ENCODE measurements at places on chromosomes 5 and 9. TPM values are rescaled to one million over a fixed set of nuclear protein-coding genes. Genes with fewer than 3 reads are reported as not detected.

Gene PTGES
- total RNA-seq: 17.2 TPM

Gene URM1
- total RNA-seq: 51.6 TPM

Gene AFAP1L1
- total RNA-seq: 4.3 TPM

Gene LRRTM2
- total RNA-seq: not detected

Gene CDKN2B
- 9.8 TPM for total RNA-seq

Gene UGT3A1
- not detected for total RNA-seq

Gene CDK9
- 102 TPM for total RNA-seq

Gene PCDHGB4
- not detected for total RNA-seq

Gene C5orf63
- 4.4 TPM for total RNA-seq

Gene EPB41L4B
- total RNA-seq: 8.1 TPM

Gene EIF4E1B
- 0.07 TPM for total RNA-seq

Gene OBP2B
- total RNA-seq: not detected

Gene HOMER1
- total RNA-seq: 21.4 TPM

Gene AP3S1
- total RNA-seq: 432 TPM

Gene NDST1
- total RNA-seq: 33.1 TPM

Gene DNAH5
- total RNA-seq: 0.37 TPM

DNA sequence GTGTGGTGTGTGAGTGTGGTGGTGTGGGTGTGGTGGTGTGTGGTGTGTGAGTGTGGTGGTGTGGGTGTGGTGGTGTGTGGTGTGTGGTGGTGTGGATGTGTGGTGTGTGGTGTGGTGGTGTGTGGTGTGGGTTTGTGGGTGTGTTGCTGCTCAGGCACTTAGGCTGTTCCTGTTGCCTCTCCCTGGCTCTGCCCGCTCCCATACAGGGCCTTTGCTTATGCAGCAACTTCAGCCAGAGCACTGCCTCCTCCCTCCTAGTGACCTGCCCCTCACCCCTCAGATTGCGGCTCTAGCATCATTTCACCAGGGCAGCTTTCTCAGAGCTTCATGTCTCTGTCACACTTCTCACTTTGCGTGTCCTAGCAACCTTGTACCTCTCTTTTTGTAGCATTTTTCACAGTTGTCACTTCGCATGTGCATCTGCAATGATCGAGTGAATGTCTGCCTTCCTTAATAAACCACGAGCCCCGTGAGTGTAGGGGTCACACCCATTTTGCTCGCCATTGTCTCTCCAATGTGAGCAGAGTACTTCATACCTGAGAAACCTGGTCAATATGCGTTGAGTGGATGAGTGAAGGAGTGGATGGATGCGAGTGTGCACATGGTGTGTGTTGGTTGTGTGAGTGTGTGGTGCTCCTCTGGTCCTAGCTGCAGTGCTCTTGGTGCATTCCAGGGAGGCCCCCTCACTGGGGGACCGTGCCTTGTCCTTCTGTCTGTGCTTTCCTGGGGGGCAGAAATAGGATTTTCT is 167.9 kb upstream of the PANK3 start:
- no peak for DNase-seq

DNA sequence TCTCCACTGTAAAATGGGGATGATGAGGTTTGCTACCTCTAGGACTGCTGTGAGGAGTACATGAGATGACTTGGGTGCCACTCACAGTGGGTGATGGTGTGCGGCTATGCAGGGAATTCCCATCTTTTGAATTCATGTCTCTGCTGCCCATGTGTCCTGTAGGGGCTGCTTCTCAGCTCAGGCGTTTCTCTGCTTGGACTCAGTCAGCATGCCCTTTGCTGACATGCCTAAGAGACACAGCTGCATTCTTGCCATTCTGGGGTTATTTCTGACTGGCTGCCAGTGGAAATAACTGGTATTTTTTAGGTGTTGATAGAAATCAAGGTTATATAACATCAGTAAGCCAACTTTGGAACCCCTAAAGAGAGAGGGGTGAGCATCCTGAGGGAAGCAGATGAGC is 24.3 kb upstream of the XPA start:
- DNase-seq: no peak

- DNase-seq: no peak
These were observed 640.2 kb downstream of the CCDC171 start for GRCh38 chr9:16193066-16193465.

GRCh38 chr5:155564541-155564940 is 551.0 kb downstream of the KIF4B start:
- DNase-seq: no peak

GRCh38 chr5:133995341-133995740 is 9.4 kb downstream of the VDAC1 start:
- DNase-seq: no peak

DNA sequence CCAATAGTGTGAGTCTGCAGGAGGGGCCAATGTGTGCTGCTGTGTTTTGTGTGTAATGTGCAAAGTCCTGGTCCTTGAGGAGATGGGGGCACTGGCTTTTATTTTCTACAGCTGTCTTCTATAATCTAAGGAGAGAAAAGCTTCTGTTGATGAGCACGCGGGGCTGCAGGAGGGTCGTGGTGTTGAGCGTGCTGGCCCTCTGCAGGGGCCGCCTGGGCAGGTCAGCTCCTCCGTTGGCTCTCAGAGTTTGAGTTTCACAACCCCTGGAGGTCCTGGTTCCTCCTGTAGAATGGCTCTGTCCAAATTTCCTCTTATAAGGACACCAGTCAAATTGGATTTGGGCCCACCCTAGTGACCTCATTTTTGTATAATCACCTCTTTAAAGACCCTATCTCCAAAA is 12.6 kb downstream of the OR2V1 start:
- DNase-seq: no peak

DNA sequence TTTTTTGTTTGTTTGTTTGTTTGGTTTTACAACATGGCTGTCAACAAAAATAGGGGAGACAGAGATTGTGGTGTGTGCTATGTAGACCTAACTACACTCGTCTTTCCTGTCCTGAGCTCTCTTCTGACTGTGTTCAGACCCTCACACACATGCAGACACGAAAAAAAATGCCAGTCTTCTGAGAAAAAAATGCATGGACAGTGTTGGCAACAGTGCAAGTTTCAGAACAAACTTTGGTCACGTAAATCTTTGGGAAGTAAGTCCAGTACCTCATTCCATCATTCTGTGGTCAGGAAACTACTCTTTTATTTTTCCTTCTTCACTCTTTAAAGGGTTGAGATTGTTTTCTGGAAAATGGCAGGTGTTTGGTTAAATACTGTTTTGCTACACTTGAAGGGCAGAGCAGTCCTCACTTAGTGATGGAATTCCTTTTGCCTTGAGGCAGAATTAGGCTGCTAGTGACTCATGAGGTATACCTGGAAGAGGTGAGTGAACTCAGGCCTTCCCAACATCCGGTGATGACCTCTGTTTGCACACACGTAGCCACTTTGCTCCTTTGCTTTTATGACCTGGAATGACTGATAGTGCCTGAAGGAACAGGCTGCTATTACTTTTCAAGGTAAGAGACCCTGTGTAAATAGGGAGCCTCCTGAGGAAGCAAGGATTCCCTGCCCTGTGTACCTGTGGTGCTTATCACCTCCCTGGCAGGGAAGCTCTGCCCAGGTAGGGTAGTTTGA is 81.6 kb upstream of the TNFAIP8 start:
- DNase-seq: peak; percentile 76

GRCh38 chr5:162268694-162269481 is 201.3 kb downstream of the GABRG2 start:
- no peak for DNase-seq

- no peak for DNase-seq
These were observed 24.6 kb downstream of the CSF2 start for GRCh38 chr5:132098151-132098594.

GRCh38 chr5:154356020-154356655 is 89.7 kb upstream of the SAP30L start:
- no peak for DNase-seq

DNA sequence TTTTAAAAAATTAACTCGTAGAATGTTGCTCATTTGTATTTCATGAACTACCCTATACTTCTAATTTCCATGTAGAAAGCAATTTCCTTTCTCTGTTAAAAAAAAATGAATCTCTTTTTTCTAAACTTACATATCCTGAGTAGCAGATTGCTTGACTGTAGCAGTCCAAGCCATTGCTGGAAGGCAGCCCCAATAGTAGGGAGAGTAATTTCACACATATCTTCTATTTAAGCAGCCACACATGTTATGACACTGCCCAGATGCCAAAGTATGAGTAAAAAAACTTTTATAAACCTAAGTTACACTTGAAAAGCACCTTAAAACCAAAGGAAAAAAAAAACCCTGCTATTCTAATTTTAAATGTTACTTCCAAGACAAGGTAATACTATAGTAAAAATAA is 69.6 kb downstream of the FBXL17 start:
- no peak for DNase-seq

GRCh38 chr5:94983861-94984535 is 300.9 kb downstream of the MCTP1 start:
- no peak for DNase-seq

DNA sequence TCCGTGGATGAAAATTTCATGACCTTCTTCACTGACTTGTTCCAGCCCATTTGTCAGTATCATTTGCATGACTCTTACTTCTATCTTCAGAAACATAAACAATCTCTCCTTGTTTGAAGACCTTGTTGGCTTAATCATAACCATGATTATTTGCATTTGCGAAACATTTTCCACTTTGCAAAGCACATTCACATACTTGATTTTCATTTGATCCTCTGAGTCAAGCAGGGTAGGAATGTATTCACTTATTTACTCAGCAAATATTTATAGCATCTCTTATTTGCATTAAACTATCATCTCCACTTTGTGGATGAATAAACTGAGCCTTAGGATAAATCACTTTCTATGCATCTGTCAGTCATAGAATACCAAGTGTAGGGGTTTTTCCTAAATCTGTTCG is 343.0 kb upstream of the SGCD start:
- no peak for DNase-seq

DNA sequence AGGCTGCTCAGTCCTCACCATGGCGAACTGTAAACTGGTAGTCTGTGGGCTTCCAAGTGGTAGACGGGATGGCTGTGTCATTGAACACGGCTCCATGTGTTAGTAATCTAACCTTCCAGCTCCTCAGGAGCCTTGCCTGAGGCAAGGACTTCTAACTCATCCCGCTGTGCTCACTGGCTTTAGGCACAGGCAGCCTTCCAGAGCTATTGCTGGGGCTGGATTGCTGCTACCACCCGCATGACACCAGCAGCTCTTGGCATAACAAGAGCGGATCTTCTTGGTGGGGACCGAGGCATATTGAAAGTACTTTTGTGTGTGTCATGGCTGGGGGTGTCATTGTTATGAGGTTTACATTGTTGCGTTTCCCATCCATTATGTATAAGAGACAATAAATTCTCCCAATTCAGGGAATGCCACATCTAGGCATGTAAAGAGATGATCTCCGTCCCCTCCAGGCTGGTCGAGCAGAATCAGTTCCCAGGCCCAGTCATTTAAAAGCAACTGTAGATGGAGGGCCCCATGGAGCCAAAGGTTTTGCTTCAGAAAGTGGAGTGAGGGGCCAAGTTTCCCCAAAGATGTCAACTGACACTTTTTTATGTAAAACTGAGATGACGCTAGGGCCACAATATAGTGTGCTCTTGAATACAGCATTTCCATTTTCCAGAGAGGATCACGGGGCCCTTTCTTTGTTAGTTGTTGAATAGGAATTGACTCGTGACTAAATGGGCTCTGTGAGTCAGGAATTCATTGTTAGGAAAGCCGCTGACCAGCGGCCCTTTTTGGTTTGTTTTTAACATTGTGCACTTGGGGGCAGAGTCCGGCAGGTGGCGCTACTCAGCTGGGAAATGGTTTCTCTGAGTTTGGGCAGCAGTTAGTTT is 759.5 kb downstream of the TAF11L14 start:
- DNase-seq: no peak

- no peak for DNase-seq
These were observed 3.2 kb upstream of the IRX2 start for GRCh38 chr5:2754581-2755075.

DNA sequence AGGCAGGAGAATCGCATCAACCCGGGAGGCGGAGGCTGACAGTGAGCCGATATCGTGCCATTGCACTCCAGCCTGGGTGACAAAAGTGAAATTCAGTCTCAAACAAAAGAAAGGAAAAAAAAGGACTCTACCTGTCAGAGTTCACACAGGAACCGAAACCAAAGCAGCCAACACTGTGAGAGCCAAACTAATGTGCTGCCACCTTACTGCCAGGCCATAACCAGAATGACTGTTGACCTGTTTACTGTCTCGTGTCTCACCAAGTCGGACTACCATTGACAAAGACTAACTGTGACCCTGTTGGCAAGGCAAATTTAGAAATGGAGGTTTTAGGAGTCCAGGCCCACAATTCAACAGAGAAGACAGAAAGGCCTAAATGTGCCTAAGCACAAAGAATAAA is 112.4 kb downstream of the ANXA2R start:
- DNase-seq: no peak

GRCh38 chr9:95731876-95732275 is 143.6 kb upstream of the ERCC6L2 start:
- no peak for DNase-seq

GRCh38 chr9:38331141-38331540 is 61.4 kb upstream of the ALDH1B1 start:
- no peak for DNase-seq

- DNase-seq: no peak
These were observed 125.6 kb upstream of the LPAR1 start for GRCh38 chr9:111163716-111164389.

GRCh38 chr9:96398582-96399324 is 15.2 kb upstream of the SLC35D2 start:
- no peak for DNase-seq

GRCh38 chr9:98627296-98627695 is 81.4 kb downstream of the GABBR2 start:
- DNase-seq: no peak

- DNase-seq: no peak
These were observed 79.3 kb downstream of the CACNA1B start for GRCh38 chr9:137956688-137957385.

DNA sequence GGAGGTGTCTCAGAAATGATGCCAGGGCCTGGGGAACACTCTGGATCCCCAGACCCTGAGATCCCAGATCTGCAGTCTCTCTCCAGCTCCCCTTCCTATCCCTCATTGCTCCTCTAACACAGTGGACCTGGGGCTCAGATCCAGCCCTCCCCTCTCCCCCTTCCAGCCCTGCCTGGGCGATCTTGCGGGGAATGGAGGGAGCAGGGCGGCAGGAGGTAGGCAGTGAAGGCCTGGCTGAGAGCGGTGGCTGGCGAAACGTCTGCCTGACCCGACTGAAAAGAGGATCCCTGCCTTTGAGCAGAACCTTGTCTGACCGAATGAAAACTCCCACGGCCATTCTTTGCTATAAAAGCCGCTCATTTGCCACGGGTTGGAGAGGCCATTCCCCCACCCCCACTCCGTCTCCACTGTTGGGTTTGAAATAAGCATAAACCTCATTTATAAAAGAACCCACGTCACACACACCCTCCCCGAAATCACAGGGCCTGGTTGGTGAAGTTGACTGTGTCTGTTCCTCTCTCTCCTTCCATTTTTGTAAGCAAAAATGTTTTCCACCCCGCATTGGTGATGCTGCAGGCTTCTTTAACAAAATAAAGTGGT is 8.8 kb downstream of the MSX2 start:
- no peak for DNase-seq

- no peak for DNase-seq
These were observed 41.7 kb upstream of the BNC2 start for GRCh38 chr9:16912197-16912596.

DNA sequence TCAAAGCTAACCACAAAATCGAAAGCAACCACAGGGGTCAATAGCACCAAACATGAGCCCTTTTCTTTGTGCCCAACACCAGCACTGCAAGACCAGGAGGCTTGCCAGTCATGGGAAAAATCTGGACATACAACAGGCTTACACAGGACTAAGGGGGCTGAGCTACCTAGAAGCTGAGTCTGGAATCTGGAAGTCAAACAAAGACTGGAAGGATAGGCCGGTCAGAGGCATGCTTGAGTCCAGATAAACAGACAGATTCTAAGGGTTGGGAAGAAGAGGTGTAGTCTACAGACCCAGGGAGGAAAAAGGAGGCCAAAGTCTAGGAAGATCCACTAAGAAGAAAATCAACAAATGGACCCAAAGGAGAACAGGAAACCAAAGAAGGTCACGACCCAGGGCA is 73.3 kb downstream of the MYO10 start:
- no peak for DNase-seq

All from HCT116 (cell line).